ENCODE measurements at places on chromosomes 1 and 21. TPM values are rescaled to one million over a fixed set of nuclear protein-coding genes. Genes with fewer than 3 reads are reported as not detected.

The C1QC gene
- total RNA-seq, result 389 TPM

The FCRL5 gene
- not detected for total RNA-seq

The PTPN14 gene
- 44.8 TPM for total RNA-seq

The GBP6 gene
- total RNA-seq, result not detected

GRCh38 chr1:31984419-31985347, 29.0 kb upstream of the KHDRBS1 start:
- DNase-seq, result no peak

GRCh38 chr1:95388031-95388430, 154.0 kb downstream of the RWDD3 start:
- DNase-seq, result no peak

DNA sequence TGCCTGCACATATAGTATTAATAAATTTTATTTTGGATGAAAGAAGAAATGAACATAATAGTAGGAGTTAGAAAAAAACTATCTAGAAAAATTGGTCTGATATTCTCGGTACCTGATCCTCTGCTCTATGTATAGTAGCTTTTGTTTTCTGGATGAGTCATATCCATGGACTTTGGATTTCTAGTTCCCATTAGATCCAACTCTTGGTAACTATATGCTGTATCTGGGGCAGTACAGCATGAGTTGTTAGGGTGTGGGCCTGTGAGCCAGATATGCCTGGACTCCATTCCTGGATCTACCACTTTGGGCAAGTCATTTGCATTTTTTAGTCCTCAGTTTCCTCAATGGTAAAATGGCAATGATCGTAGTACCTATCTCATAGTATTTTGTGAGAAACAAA, 372.2 kb upstream of the PKN2 start:
- DNase-seq, result no peak

DNA sequence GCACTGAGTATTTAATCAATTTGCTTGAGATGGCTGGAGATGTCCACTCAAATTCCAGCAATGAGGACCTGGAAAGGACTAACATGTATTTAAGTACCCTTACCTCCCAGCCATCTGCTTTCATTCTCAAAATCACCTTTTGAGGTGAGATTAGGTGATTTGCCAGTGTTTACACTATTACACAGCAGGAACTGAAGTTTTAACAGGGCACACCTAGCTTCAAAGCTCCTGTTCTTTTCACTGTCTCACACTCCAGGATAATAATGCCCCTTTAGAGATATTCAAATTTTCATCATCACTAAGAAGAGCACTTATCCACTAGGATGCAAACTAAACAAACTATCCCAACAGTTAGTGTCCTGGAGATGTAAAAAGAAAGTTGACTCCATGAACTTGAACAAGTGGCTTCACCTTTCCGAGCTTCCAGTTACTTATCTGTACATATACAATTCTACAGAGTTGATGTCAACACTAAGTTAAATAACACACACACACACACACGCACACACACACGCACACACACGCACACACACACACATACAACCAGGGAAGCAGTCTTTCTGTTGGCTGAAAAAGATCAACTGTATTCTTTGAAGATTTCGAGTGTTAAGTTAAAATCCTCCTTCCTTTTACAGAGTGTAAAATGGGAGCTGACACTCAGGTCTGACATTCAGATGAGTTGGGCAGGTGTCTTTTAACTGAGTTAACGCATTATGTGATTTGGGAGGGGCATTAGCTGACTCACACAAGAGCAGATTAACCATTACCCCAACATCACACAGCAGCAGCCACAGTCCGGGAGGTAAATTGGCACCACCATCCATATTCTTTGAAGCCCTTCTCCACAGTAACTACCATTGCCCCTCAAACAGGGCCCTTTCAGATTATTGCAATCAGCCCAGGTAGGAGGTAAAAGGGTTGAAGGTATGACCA, 15.5 kb upstream of the JAK1 start:
- no peak for DNase-seq

All from heart right ventricle (tissue), 16 donors.